ENCODE measurements at places on chromosomes 1 and 21.

- DNase-seq, result no peak
Measured at GRCh38 chr1:167789501-167789900, 67.7 kb downstream of the MPZL1 start.

DNA sequence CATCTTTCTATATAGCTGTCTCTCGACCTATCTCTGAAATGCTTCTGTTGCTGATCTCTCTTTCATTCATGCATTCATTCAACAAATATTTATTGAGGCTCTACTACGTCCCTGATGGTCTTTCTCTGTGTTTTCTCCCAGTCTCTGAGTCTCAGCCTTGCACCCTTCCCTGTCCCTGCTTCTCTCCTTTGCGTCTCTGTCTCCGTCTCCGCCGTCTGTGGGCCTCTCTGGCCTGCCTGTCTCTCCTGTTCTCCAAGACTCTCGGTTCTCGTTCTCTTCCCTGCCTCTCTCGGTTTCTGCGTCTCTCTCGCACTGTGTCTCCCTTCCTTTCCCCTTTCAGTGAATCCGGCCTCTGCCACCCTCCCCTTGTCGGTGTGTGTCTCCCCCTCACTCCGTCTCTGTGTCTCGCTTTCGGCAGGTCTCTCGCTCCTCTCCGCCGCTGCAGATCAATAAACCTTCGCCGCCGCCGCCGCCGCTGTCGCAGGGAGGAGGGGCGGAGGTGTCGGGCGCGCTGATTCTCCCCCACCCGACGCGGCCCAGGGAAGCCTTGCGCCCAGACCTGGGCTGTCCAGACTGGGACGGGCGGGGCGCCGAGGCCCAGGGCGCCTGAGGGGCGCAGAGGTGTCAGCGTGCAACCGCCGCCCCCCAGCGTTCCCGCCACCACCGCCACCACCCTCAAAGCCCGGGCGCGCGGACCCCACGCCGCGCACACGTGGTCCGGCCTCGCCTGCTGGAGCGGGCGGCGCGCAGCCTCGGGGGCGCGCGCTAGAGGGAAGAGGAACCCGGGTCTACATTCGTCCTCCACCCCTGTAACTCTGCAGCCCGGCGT lies 3.0 kb downstream of the EFNA3 start:
- no peak for DNase-seq

GRCh38 chr1:116310180-116310579 lies 62.9 kb upstream of the ATP1A1 start:
- DNase-seq, result no peak

GRCh38 chr1:224113005-224113404 lies 906 bp upstream of the FBXO28 start:
- no peak for DNase-seq

DNA sequence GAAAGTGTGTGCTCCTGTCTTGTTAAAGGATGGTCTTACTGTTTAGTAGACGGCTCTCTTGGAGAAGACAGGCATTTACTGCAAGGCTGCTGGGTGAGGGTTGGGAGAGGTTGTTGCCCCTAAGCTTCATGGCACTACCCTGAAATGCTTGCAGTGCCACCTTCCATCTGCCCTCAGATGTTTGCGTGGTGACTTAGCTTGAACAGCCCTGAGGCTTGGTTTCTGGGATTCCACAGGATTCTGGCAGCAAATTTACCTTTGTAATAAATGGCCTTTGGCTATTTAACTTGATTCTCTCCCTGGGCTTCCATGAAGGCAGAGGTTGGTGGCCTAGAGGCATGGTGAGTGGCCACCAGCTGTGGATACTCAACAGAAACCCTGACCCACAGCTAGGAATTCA lies 11.6 kb downstream of the MTARC1 start:
- DNase-seq, result no peak

DNA sequence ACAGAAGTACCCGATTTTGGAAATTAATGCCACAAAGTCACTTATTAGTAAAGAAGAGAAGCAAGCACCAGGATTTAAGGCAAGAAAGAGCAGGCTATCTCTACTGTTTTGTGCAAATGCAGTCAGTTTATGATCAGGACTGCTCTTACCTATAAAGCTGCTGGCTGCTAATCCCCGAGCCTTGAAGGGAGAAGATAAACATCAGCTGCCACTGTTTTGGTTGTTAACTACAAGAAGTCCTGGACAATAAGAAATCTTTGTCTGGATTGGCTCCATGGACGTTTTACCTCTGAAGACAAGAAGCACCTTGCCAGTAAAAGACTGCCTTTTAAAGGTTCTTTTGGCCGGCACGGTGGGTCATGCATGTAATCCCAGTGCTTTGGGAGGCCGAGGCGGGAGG lies 21.4 kb downstream of the FRRS1 start:
- no peak for DNase-seq

GRCh38 chr1:89905395-89906058 lies 84.7 kb downstream of the LRRC8D start:
- DNase-seq, result no peak

GRCh38 chr1:232600424-232601258 lies 29.3 kb downstream of the SIPA1L2 start:
- DNase-seq, result no peak

DNA sequence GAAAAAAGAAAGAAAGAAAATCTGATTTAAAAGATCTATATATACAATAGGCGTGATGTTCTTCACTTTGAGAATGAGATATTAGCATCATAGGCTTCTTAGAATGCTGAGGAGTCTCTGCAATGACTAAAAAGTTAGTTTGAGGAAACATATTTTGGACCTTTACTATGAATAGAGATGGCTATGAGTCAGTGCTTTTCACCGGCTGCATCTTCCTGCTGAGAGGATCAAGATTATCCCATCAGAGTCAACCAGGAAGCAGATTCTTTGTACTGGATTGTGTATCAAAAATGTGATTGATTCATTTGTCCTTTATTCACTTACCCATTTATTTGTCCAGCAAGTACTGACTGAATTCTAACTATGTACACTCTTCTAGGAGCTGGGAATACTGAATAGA lies 144.2 kb downstream of the KCNK2 start:
- DNase-seq, result no peak

DNA sequence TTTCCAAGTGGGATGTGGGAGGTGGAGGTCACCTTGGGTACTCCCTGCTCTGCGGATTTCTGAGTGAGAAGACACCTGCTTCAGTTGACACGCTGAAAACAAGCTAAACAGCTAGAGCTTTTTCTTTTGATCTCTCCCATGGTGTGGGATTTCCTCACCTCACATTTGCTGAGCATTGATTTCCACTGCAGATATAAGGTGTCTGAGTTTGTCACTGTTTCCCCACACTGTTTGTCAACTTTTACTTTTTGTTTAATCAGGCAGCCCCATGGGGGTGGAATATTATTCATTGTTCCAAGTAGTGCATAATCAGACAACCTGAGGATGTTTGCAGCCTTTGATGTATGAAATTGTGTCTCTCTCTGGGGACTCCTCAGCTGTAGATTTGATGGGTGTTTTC lies 49.5 kb downstream of the FASLG start:
- no peak for DNase-seq

- no peak for DNase-seq
Measured at GRCh38 chr1:6796095-6796494, 10.8 kb downstream of the CAMTA1 start.

GRCh38 chr1:45326627-45327623 lies at the start of gene HPDL:
Gene HPDL, plus strand, starts transcription at chr1:45326895. Its CDS starts 254 bp downstream, at chr1:45327149.
- peak; percentile 70 for DNase-seq

DNA sequence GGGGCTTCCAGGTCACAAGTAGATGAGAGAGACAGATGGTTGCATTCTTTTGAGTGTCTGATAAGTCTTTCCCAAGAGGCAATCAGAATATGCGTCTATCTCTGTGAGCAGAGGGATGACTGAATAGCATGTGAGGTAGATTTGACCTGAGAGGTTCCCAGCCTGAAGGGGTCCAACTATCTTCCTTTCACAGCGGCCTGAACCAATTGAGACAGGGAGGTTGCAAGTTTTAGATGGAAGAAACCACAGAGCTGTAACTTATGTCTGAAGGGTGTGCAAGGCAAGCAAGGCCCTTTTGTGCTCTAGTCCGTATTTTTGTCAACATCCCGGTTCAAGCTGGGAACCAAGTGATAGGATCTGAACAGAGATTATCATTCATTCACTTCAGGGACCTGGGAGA lies 9.9 kb upstream of the RNF187 start:
- no peak for DNase-seq

GRCh38 chr1:247392088-247392487 lies 23.9 kb upstream of the NLRP3 start:
- no peak for DNase-seq

DNA sequence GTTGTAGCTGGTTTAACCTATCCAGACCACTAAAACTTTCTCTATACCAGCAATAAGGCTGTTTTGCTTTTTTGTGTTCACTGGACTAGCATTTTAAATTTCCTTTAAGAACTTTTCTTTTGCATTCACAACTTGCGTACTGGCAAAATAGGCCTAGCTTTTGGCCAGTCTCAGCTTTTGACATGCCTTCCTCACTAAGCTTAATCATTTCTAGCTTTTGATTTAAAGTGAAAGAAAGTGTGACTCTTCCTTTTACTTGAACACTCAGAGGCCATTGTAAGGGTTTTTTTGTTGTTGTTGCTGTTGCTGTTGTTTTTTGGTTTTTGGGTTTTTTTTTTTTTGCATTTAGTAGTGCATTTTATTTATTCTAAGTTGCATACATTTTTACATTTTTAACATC lies 15.2 kb downstream of the RPAP2 start:
- DNase-seq, result no peak

DNA sequence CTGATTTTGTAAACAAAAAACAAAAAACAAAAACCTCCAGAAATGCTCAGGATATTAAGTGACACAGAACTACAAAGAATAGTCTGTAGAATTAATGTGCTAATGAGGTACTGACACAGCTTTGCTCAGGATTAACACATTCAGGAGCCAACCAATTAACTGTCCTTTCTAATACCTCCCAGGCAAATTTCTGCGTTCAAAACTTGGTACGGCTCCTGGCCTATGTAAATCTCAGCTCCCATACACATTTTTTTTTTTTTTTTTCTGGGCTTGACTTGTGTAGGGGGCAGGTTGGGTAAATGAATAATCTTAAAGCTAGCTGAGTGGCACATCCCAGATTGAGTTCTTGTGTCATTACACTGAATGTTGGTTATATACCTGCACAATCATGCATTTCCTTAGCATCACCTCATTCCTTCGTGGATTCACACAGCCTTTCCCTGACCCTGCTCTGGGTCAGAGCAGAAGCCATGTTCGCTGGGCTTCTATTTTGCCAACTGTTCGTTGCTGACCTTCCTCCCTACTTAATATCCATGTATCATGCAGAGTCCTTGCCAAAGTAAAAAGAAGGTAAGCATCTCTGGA lies 12.6 kb upstream of the IER5 start:
- DNase-seq, result no peak

- no peak for DNase-seq
Measured at GRCh38 chr21:44887807-44888580, 14.5 kb upstream of the PTTG1IP start.

GRCh38 chr1:155396874-155397476 lies 76.3 kb downstream of the RUSC1 start:
- no peak for DNase-seq
